ENCODE measurements at places on chromosomes 16 and 17.
A peak's percentile ranks its signal among the peaks of the same experiment; 100 is the strongest.

DNA sequence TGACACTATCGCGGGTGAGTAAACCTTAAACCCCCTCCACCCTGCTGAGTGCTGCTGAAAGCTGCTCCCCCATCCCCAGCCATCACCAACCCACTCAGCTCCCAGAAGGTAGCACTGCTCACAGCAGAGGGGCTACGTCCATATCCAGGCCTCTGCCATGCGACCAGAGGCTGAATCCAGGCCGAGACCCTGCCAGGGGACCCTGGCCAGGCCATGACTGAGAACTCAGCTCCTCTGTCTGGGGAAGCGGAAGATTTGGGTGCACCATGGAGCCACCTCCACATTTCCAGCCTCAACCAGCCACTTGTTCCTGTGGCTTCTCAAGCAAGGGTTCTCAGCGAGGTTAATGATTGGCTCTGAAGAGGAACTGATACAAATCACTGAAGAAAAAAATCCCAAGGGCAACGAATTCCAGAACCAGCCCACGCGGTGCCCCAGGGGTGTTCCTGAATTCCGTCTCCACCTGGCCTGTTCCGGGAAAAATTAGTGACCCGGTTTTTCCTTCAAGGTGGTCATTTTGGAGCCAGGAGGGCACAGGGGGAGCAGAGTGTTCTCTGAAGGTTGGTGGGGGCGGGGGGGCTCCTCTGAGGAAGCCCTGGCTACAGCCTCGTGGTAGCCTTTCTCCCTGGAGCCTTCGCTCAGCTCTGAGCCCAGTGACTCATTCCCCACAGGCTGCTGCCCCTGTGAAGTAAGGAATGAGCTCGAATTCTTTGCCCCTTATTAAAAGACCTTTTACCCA lies 9.3 kb upstream of the SLC16A5 start:
- no peak overlapping the region for H3K4me3 ChIP-seq
- no peak overlapping the region for H3K27ac ChIP-seq
- H3K4me1 ChIP-seq = peaks cover 28% of the 10 kb centered on the region

DNA sequence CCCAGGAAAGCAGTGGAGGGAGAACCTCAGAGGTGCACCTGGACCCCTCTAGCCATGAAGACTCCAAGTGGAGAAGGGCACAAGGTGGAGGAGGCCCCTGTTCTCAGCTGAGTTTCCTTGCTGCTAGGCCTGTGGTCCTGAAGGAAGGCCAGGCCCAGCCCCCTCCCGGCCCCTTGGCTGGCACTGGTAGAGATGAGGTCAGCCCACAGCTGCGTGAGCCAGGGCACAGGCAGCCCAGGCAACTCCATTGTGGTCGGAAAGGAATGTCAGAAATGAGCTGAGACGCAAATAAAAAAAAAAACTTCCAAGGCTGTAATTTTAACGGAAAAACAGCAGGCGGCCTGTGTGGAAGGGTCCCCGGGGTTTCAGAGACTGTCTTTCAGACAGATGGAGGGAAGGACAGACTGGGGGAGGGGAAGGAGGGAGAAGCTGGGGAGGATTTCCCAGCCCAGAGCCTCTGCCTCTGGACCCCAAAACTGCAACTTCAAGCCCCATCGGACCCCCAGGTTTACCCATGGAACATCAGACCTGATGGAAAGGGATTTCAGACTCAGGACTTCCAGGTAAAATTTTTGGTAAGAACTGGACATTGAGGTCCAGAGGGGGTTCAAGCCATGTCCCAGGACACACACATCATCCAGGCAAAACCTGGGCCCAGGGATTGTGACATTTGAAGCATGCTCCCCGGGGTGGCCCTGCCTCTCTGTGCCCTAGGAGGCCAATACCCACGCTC lies 25.6 kb upstream of the MRPS23 start:
- no peak for DNase-seq
- peaks cover 27% of the 10 kb centered on the region for H3K27me3 ChIP-seq
- H3K4me1 ChIP-seq = peaks cover 26% of the 10 kb centered on the region
- H3K27ac ChIP-seq = no peak overlapping the region
- H3K36me3 ChIP-seq = no peaks in the 10 kb centered on the region
- H3K4me3 ChIP-seq = no peak overlapping the region

GRCh38 chr16:68529931-68530701 lies 9.0 kb upstream of the ZFP90 start:
- peaks cover 20% of the 10 kb centered on the region for H3K36me3 ChIP-seq
- peak overlapping the region; percentile 82 for H3K27ac ChIP-seq
- DNase-seq = peak; percentile 88
- no peaks in the 10 kb centered on the region for H3K27me3 ChIP-seq
- peaks cover 25% of the 10 kb centered on the region for H3K4me1 ChIP-seq

DNA sequence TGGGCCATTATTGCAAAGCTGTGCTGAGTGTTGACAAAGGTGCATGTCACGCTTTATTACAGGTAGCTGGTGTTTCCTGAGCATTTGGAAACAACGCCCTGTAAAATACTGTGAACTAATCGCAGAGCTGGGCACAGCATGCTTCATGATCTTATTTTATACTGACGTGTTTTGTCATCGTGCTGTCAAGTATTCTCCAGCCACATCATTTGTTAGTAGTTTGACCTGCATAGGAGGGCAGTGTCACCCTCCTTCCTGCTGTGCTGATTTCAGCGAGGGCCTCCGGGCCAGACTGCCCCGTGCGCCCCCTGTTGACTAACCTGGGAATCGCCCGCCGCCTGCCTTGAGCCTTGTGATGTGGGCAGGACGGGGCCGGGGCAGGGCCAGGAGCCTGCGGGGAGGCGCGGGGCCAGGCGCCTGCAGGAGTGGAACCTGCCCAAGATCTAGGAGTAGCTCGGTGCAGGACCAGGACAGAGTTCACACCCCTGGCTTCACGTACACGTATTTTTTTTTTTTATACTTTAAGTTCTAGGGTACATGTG lies 820.7 kb downstream of the KCNJ18 start:
- DNase-seq = no peak
- no peak overlapping the region for H3K27ac ChIP-seq
- no peaks in the 10 kb centered on the region for H3K4me1 ChIP-seq
- H3K36me3 ChIP-seq = no peaks in the 10 kb centered on the region
- H3K27me3 ChIP-seq = no peaks in the 10 kb centered on the region
- no peak overlapping the region for H3K4me3 ChIP-seq

DNA sequence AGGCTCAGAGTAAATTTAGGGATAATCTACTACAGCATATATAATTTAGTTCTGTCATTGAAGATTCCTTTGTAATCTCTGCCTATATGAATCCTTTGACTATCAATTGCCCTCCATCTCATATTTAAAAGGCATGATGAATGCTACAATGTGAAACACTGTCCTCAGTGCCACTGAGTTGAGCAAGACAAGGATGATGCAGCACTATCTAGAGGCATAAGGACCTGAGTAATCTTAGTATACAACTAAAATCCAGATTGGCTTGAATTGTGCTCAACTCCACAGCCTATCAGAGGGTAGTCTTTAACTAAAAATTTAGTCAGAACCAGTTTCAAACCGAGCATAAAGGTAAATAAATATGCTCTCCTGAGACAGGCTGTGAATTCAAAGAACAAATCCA lies 11.6 kb upstream of the STRADA start:
- H3K27ac ChIP-seq = peak overlapping the region; percentile 6
- no peaks in the 10 kb centered on the region for H3K27me3 ChIP-seq
- peaks cover 19% of the 10 kb centered on the region for H3K4me1 ChIP-seq
- H3K4me3 ChIP-seq = no peak overlapping the region
- peaks cover 48% of the 10 kb centered on the region for H3K36me3 ChIP-seq

DNA sequence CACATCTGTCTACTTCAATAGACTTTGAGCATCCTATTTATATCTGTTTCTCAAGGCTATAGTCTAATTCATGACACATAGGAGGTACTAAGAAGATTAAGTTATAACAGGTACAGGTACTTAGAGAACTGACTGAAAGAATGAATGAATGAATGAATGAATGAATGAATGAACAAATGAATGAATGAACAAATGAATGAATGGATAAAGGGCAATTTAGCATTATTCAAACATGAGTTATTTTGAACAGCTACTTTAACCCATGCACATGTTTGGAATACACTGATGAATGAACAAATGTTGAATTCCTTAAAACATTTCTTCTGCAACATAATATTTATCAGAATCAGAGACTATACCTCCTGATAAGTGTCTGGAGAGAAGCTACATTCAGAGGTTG lies 1165.6 kb upstream of the CDH8 start:
- no peaks in the 10 kb centered on the region for H3K27me3 ChIP-seq
- no peak overlapping the region for H3K4me3 ChIP-seq
- H3K4me1 ChIP-seq = no peaks in the 10 kb centered on the region

DNA sequence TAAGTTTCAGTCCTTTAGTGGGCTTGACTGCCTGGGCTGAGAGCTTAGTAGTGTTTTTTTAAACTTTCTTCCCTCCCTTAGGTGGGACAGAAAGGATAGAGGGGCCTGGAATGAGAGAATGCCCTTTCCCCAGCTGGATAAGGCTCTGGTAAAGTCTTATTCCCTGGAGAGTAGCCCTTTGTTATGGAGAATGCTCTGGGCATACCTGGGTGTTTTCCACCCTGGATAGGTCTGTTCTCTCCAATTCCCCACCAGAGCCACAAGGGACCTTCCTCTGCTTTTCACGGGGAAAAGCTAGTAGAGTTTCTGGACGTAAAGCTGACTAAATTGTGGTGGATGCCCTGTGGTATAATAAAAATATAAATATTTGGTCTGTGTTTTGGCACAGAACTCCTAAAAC lies 164.1 kb downstream of the HS3ST4 start:
- no peak overlapping the region for H3K27ac ChIP-seq
- no peaks in the 10 kb centered on the region for H3K4me1 ChIP-seq
- peaks cover 16% of the 10 kb centered on the region for H3K27me3 ChIP-seq
- no peak overlapping the region for H3K4me3 ChIP-seq
- no peak for DNase-seq

- no peak for DNase-seq
- H3K36me3 ChIP-seq = no peaks in the 10 kb centered on the region
- H3K27me3 ChIP-seq = no peaks in the 10 kb centered on the region
- no peaks in the 10 kb centered on the region for H3K4me1 ChIP-seq
- no peak overlapping the region for H3K4me3 ChIP-seq
These were observed 173.1 kb downstream of the HS3ST3A1 start for GRCh38 chr17:13428611-13429042.

DNA sequence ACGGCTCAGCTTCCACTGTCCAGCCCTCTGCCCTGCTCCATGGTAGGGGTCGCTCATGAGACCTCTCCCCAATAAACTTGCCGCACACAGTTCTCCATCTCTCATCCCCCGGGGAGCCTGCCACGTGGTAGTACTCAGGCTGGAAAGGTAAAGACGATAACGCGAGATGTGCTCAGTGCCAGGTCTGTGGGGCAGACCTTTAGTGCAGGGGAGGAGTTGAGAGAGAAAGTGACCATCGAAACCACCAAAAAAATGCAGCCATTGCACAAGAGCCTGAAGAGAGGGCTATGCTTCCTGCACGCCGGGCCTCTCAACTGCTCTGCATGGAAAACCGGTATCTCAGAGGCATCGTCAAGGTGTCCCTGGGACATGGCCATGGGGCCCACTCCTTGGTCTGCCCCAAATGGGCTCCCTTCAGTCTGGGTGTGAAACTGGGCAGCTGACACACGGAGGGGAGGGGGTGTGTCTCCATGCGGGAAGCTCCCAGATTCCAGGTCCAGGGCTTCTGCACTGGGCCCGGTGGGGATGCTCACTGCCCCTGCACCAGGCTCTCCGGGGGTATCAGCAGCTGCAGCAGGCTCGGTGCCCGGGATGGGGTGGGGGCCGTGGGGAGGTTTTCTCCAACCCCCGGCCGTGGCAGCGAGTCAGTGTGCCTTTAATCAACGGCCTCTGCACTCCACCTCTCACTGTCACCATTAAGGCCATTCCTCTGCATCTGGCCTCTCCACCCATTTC lies 4.7 kb upstream of the AANAT start:
- no peak overlapping the region for H3K27ac ChIP-seq
- peaks cover 7% of the 10 kb centered on the region for H3K4me1 ChIP-seq
- H3K4me3 ChIP-seq = no peak overlapping the region
- no peaks in the 10 kb centered on the region for H3K36me3 ChIP-seq

DNA sequence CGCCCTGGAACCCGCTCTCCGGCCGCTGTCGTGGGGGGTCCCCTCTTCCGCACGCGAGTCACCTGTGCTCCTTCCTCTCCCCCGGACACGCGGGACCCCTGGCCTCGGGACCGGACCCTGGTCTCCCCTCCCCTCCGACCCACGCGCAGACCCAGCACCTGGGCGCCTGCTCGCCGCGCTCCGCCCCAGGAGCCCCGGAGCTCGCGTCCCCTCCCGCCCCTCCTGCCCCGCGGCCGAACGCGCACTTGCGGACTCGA lies 762 bp downstream of the RAB40B start:
- peaks cover 12% of the 10 kb centered on the region for H3K27me3 ChIP-seq
- peaks cover 5% of the 10 kb centered on the region for H3K4me1 ChIP-seq
- no peak overlapping the region for H3K27ac ChIP-seq
- H3K4me3 ChIP-seq = peak overlapping the region; percentile 49

DNA sequence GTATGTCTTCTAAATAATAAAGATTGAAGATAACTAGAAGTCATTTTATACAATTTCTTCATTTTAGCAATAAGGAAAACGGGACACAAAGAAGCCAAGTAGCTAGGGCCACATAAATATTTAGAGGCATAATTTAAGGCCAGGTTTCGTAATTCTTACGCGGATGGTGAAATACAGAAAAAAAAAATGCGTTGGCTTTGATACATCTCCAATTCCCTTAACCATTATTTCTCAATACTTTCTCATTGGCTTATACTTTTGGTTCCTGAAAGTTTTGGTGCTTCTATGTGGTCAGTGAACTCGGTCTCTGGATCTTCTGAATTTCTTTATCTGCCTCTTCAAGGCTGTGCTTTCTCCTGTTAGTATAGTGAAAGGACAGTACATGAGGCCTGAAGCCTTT lies 888.1 kb downstream of the KCNJ2 start:
- no peak overlapping the region for H3K4me3 ChIP-seq
- no peaks in the 10 kb centered on the region for H3K36me3 ChIP-seq
- H3K27ac ChIP-seq = no peak overlapping the region
- H3K27me3 ChIP-seq = no peaks in the 10 kb centered on the region
- H3K4me1 ChIP-seq = no peaks in the 10 kb centered on the region
